Heart right ventricle (tissue), 16 donors: ENCODE measurements at places on chromosomes 1 and 21. TPM values are rescaled to one million over a fixed set of nuclear protein-coding genes. Genes with fewer than 3 reads are reported as not detected.

Gene DIO1
- not detected for total RNA-seq

Gene PIK3CD
- total RNA-seq: 3.4 TPM

Gene AQP10
- 1.5 TPM for total RNA-seq

Gene CTSS
- 16.4 TPM for total RNA-seq

Gene DNASE2B
- total RNA-seq: not detected

Gene RASSF5
- 5.6 TPM for total RNA-seq

Gene TRIM46
- not detected for total RNA-seq

Gene OR14K1
- total RNA-seq: not detected

Gene ERVH48-1
- total RNA-seq: not detected

Gene KDM5B
- 11.1 TPM for total RNA-seq

Gene PLPP3
- 84.3 TPM for total RNA-seq

Gene LCA5L
- total RNA-seq: 1.3 TPM

Gene C4BPA
- total RNA-seq: not detected

Gene CHRM3
- not detected for total RNA-seq

Gene EMC1
- 27.7 TPM for total RNA-seq

Gene CAPN9
- total RNA-seq: not detected

Gene TIPRL
- 34.3 TPM for total RNA-seq

Gene TRPM2
- 8.5 TPM for total RNA-seq

Gene GLUL
- total RNA-seq: 248 TPM

Gene PGLYRP3
- total RNA-seq: not detected

Gene GFI1
- total RNA-seq: not detected

Gene HLX
- total RNA-seq: 5.1 TPM

Gene ADGRL4
- 10.7 TPM for total RNA-seq

Gene S100A9
- 182 TPM for total RNA-seq

Gene SPATA1
- 2.3 TPM for total RNA-seq

Gene FAM3B
- total RNA-seq: 0.25 TPM

Gene CLCA4
- total RNA-seq: 0.23 TPM

Gene CD160
- 0.58 TPM for total RNA-seq

Gene CBR3
- total RNA-seq: 2.4 TPM

Gene JAM2
- 27.6 TPM for total RNA-seq

Gene RPTN
- not detected for total RNA-seq

Gene F13B
- not detected for total RNA-seq

Gene TCEA3
- total RNA-seq: 63.3 TPM

Gene FLG
- 0.02 TPM for total RNA-seq

Gene SPRR1A
- total RNA-seq: not detected

Gene OR6K2
- total RNA-seq: not detected

Gene RCAN3
- total RNA-seq: 5.5 TPM

Gene SH3D21
- total RNA-seq: 2.6 TPM

Gene LRRC71
- total RNA-seq: not detected

Gene TNNT2
- total RNA-seq: 7,650 TPM

Gene URB1
- total RNA-seq: 7.3 TPM

Gene SPAG17
- total RNA-seq: not detected

Gene ERICH3
- total RNA-seq: not detected
